ENCODE measurements at places on chromosomes 3 and 15.

DNA sequence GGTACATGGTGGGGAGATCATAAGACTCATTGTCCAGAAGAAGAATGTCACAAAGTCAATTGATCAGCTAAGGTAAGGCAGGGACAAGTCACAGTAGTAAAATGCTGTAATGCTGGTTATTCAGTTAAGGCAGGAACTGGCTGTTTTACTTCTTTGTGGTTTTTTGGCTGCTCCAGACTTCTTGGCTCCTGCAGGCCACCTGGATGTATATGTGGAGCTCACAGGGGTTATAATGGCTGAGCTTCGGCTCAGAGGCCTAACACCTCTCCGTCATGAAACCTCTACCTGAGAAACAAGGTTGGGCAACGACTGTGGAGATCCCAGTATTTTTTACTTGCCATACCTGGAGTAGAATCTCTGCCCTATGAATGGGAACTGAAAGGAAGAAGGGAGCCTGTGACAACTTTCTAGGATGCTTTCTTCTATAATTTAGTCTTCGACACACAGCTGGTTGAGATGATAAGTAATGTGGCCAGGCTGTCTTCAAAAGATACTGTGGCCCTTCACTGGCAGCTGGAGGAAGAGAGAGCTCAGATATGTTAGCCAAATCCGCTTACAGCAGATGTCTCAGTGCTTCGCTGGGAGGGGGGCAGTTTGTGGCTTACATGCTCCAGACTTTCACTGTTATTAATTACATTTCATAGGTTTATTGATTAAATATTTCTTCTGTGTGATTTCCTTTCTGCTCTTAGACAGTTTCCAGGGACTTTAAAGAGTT lies 887.8 kb downstream of the IGSF11 start:
- DNase-seq = no peak

- DNase-seq = no peak
Measured at GRCh38 chr3:127719369-127719768, 46.6 kb downstream of the ABTB1 start.

- DNase-seq = no peak
Measured at GRCh38 chr3:28989646-28990089, 291.2 kb upstream of the RBMS3 start.

GRCh38 chr15:39194106-39194830 lies 386.6 kb upstream of the THBS1 start:
- no peak for DNase-seq

Data from activated T-cell treated with anti-CD3 and anti-CD28 coated beads for 1 hour (primary cell).